ENCODE measurements at places on chromosomes 1 and 21.

DNA sequence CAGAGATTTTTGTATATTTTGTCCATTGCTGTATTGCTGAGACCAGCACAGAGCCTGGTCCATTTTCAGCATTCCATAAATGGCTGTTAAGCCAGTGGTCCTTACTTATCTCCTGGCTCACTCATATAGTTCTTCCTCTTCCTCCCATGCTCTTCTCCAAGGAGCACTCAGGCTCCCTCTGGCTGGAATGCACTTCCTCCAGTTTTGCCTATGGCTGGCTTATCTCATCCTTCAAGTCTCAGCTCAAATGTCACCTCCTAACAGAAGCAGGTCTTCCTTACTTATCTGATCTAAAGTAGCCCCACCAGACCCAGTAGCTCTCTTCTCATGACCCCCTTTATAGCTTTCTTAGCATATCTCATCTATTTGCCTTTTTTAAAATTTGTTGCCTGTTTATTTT lies 146.9 kb downstream of the SLC30A10 start:
- DNase-seq, result no peak

DNA sequence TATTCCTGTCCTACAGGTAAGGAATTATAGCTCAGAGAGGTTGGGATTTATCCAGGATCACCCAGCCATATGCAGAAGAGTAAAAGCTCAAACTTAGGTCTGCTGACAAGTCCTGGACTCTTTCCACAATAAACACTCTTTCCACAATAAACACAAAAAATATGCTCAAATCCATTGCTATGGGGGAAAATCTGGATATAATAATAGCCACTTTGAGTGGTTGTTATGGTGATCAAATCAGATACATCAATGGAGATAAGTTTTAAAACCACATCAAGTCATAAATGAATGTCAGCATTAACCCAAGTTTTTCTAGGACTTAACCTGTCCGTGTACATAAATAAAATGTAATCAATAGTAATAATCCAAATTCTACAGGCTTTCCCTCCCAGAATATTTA lies 22.3 kb upstream of the TTF2 start:
- DNase-seq, result no peak

DNA sequence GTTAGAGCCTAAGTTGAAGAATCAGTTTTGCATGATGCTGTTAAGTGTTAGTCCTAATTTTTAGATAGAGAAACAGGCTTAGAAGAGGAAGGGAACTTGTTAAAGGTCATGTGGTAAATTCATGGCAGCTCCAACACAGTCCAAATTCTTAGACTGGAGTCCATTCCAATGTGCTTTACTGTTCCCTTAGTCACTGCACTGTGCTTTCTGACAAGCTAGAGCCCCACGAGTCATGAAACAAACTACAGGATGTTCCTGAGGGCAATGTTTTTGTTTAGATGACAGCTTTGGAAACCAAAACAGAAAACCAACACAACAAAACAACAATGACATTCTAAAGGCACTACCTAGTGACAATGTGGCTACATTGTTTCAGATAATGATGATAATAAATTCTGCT lies 23.1 kb upstream of the RGS4 start:
- no peak for DNase-seq

- no peak for DNase-seq
Observed at GRCh38 chr1:3472906-3473305, 18.4 kb downstream of the ARHGEF16 start.

DNA sequence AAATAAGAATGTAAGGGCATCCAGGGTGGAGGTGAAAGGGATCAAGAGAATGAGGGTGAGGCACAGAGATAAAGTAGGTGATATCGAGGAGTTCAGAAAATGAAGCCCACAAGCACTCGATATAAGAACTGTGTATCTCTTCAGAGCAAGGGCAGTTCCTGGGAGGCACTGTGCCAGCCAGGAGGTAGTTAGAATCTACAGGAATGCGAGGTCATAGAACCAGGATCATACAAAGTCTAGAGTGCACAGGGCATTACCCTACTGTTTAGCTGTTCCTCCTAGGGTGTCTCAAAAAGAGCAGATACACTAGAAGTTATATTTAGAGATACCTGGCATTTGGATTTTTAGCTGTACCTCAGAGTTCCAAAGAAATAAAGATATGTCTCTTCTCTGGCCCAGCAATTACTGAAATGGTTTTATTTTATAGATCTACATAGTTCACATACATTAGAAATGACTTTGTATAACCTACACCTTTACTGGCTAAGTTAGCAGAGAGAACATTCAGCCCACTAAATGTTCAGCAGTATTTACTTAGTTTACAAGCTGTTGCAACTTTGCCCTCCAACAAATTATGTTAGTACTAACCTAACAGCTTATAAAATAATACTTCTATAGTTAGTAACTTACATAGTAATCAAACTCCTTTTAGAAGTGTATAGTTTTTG lies 1.6 kb downstream of the OVAAL start:
- DNase-seq, result no peak

DNA sequence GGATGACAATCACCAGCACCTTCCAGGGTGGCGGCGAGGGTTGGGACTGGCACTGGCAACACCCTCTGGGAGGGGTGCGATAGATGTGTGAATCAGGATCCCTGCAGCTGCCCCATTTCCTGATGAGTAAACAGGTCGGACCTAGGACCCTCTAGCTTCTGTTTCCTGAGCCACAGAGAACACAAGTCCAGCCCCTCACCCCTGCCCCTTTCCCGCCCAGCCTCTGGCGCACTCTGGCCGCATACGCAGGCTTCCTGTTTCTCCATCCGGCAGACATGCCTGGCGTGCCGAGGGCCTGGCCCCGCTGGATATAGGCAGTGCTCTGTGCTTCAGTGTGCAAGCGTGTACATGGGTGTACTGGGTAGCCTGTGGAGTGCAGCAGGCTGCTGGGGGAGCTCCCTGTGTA lies 4.6 kb downstream of the PEAR1 start:
- DNase-seq, result no peak

DNA sequence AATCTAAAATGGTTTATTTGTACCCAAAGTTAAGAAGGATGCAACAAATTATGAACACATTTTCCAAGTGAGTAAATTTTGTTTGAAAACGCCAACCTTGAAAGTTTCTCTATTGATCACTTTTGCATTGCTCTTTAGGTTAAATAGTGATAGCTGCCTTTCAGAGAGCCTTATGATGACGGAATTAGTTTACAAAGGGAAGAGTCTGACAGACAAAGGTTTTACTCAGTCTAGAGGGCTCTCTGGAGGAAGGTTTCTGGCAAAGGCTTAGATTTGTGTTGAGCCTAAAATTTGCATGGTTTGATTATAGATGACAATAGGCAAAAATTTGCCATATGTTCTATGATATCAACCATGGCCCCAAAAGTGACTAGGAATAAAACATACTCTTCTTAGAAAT lies 95.9 kb upstream of the RUNX1 start:
- DNase-seq, result no peak

Measured in amygdala (tissue), 56 donors.